ENCODE measurements at places on chromosomes 1 and 21.

DNA sequence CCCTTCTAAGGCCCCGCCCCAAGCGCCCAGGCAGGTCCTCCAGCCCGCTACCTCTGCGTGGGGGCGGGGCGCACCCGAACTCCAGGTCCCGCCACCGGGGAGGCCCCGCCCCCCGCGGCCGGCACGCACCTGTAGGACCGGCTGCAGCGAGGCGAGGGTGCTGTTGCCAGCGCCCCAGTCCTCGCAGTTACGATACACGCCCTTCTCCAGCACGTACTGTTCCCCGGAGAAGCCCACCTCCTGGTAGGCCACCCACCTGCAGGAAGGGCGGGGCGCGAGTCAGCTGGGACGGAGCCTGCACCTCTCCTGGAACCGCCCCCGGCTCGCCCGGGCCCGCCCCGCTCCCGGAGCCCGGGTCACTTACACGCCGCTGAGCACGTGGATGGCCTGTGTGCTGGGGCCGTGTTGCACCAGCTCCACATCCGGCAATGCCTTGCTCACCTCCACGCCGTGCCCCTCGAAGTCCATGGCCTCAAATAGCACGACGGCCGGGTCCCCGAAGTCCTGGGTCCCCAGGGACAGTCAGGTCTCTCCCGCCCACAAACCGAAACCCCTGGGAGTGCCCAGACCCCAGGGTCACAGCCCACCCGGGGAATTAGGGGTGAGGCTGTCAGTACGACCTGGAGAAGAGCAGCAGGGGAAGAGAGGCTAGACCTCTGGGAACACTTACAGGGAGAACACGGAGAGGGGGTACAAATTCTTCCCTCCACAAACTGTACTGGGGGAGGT lies 17.3 kb downstream of the CRYBG2 start:
- DNase-seq: peak; percentile 63

- no peak for DNase-seq
Measured at GRCh38 chr1:97270508-97271307, 549.1 kb downstream of the PTBP2 start.

GRCh38 chr1:170077926-170078325 lies 3.4 kb upstream of the KIFAP3 start:
- no peak for DNase-seq

DNA sequence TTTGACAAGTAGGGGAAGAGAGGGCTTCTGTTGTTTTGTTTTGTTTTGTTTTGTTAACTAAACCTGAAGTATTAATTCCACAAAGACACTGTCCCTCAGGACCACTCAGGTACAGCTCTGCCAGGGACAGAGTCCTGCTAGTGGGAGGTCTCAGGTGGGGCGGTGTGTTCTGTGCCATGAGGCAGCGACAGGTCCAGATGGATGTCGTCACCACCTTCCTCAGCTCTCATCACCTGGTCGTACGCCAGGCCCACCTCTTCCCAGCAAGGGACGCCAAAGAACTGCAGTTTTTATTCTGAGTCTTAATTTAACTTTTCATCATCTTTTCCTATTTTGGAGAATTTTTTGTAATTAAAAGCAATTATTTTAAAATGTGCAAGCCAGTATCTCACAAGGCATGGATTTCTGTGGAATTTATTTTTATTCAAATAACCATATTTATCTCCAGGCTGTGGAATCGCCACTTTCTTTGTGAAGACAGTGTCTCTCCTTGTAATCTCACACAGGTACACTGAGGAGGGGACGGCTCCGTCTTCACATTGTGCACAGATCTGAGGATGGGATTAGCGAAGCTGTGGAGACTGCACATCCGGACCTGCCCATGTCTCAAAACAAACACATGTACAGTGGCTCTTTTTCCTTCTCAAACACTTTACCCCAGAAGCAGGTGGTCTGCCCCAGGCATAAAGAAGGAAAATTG lies 62.5 kb downstream of the POFUT2 start:
- DNase-seq: no peak

- DNase-seq: no peak
Measured at GRCh38 chr21:43608225-43608624, 51.1 kb downstream of the HSF2BP start.

DNA sequence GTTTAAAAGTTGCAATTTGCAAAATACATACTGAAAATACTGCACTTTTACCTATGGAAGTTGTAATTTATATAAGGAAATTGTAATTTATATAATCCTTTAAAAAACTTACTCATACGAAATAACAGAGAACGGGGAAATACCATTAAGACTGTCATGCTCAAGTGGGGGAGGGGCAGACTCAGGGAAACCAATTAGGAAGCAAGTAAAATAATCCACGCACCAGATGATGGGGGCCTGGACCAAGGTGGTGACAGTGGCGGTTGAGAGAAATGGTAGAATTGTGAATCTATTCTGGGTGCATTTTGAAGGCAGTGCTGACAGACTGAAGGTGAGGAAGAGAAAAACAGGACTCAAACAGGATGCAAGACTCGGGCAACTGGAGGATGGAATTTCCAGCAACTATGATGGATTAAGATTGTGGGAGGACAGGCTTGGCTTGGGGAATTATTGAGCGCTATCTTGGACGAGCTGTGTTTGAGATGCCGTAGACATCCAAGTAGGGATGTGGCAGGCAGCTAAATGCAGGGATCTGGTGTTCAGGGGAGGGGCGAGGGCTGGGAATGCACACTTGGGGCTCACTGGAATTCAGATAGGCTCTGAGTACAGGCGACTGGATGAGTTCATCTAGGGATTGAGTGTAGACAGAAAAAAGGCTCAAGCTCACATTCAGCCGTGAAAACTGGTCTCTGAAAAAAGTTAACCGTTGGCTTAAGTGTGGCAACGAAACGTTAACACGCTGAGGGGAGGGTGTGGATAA lies 977 bp downstream of the LCA5L start:
- no peak for DNase-seq

GRCh38 chr1:226481133-226481532 lies 67.4 kb upstream of the STUM start:
- DNase-seq: no peak

DNA sequence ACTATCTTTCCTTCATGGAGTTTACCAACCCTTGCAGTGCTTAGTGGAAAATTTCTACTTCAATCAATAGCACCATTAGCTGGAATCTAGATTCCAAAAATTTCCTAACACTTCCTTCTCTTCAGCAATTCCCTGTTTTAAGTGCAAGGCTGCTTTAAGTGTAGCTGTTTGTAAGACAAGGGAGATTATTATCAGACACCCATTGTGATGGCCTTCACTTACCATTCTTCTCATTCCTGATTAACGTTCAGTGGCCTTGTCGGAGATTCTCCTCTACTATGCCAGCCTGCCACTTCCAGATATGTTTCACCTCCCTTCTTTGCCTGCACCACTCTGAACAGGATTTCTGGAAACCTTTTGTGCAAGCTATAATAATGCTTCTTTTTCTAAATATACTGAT lies 464.9 kb upstream of the ADGRL2 start:
- no peak for DNase-seq

DNA sequence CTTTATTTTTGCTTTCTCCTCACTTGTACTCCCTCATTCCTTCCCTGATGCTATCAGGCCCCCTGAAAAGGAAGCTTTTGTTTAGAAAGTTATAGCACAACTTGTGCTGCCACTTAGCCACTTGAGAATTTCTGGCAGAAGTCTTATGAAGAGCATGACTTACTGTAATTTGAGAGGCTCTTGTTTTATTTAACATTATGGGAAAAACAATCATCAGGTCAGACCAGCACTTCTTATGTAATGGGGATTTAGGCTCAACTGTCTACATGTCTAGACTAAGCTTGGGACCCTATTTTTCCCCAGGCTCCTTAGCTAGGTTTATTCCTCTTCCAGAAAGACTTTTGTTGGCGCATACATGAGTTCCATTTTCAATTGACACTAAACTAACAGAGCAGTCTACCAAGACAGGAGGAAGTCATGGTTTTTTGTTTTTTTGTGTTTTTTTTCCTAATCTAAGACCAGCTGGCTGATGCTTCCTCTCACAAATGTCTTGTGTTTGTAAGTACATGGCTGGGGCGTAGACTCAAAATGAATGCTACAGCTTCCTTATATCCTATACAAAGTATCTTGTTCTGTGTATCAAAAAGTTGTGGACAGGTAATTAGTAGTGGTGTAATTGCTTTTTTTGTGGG lies 31.5 kb downstream of the TNFSF4 start:
- DNase-seq: no peak

DNA sequence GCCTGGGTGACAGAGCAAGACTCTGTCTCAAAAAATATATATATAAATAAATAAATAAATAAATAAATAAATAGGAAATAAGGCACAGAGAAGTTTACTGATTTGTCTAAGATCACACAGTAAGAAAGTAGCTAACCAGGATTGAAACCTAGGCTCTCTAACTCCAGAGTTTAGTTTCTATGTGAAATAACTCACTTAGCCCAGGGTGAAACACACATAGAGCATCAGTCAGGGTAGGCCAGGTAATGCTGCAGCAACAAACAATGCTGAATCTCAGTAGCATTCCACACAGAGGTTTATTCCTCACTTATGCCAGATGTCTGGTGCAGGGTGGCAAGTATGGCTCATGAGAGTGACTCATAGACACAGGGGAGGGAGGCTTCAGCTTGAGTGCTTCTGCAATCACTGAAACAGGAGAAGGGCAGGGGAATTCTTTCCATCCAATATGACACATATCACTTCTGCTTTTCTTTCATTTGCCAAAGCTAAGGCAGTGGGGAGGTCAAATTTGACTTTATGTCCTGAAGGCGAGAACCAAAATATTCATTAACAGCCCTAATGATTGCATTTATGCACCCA lies 37.1 kb upstream of the KANK4 start:
- DNase-seq: no peak

- DNase-seq: no peak
Measured at GRCh38 chr1:40763742-40764532, 19.6 kb upstream of the KCNQ4 start.

GRCh38 chr1:68293609-68294366 lies 61.5 kb upstream of the WLS start:
- DNase-seq: no peak

DNA sequence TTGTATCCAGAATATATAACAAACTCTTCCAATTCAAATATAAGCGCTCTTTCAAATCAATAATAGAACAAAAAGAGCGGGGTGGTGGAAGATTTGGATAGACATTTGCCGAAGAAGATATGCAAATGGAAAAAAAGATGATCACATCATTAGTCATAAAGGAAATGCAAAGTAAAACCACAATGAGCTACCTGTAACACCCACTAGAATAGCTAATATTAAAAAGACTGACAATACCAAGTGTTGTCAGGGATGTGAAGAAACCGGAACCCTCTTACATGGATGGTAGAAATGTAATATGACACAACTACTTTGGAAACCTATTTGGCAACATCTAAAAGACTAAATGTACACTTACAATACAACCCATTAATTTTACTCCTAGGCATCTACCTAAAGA lies 5.7 kb upstream of the TRAF5 start:
- no peak for DNase-seq

DNA sequence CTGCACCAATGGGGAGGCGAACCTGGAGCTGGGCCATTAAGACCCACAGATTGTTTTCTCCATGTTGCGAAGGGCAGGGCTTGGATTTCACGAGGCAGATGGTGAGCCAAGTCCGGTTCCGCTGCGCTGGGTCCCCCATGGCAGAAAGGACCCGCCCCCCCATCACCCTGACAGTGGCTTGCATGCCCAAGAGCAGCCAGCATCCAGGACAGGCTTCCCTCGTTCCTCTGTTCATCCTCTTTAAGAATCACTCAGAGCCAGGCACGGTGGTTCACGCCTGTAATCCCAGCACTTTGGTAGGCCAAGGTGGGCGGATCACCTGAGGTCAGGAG lies 15.8 kb upstream of the NPHP4 start:
- DNase-seq: no peak

GRCh38 chr1:107124694-107125093 lies 16.1 kb upstream of the NTNG1 start:
- DNase-seq: no peak

- DNase-seq: no peak
Measured at GRCh38 chr1:175148068-175148467, 44.5 kb downstream of the KIAA0040 start.

- DNase-seq: no peak
Measured at GRCh38 chr1:116726872-116727820, 27.1 kb upstream of the CD2 start.

- no peak for DNase-seq
Measured at GRCh38 chr1:44318097-44319088, 36.7 kb downstream of the ERI3 start.

- no peak for DNase-seq
Measured at GRCh38 chr1:43436371-43436770, 17.4 kb downstream of the HYI start.

DNA sequence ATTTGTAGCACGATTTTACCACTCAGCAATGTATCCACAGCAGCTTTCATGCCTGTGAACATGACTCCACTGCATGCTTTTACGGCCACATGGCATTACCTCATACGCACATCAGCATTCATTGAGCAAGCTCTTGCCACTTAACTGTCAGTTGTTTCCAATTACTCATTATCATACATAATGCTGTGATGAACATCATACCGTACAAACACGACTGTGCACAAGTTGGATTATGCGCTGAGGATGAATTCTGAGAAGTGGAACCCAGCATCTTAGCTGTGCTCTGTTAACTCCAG lies 9.6 kb downstream of the UMODL1 start:
- no peak for DNase-seq

- no peak for DNase-seq
Measured at GRCh38 chr21:22438428-22439086, 1440.3 kb downstream of the NCAM2 start.

DNA sequence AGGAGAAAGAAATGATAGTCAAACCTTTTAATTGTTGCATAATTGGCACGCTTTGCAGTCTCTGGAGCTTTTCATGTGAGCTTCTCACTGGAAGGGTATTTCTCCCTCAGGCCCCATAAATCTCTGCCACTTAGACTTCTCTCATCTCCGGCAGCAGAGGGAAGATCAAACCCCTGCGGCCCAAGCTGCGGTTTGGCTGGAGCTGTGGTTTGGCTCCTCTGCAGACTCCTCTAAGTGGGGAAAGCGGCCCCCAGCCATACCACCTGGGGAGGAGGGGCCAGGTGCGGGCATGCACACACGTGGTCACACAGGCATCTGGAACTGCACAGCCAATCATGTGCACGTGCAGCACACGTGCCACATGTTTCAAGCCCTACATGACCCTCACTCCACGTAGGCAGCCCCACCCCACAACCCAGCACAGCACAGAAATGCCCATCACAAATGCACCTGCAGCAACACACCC lies 58.3 kb downstream of the UBE2T start:
- no peak for DNase-seq

- no peak for DNase-seq
Measured at GRCh38 chr1:68011657-68012375, 38.6 kb downstream of the DIRAS3 start.

GRCh38 chr1:15304708-15305467 lies 57.9 kb downstream of the FHAD1 start:
- peak; percentile 37 for DNase-seq

GRCh38 chr1:206779638-206780037 lies 7.3 kb upstream of the IL10 start:
- no peak for DNase-seq

Data from psoas muscle (tissue), 8 donors.